Activated T-helper 2 cell treated with anti-CD3 and anti-CD28 coated beads, Interferon-gamma antibody, Interleukin-2, Interleukin-4, amounts not matched to agents 10 μg/mL and 5 μg/mL and 100 μg/mL, durations not matched to agents 14 hours and 24 hours and 36 hours (primary cell): ENCODE measurements at places on chromosomes 6 and 20. TPM values are rescaled to one million over a fixed set of nuclear protein-coding genes. Genes with fewer than 3 reads are reported as not detected.

Gene EMILIN3
- total RNA-seq: 0.07 TPM in 1 of 2 replicates, not detected in the other

Gene HLA-DRA
- total RNA-seq: 20.8 and 23.7 TPM in 2 replicates

Gene HLA-DMA
- total RNA-seq: 15.9 and 19.0 TPM in 2 replicates

Gene KIF13A
- total RNA-seq: 0.48 TPM in 1 of 2 replicates, not detected in the other

Gene ZNF76
- total RNA-seq: 37.5 and 39.8 TPM in 2 replicates

Gene DEF6
- total RNA-seq: 120 and 121 TPM in 2 replicates

Gene MMP24
- not detected in 2 replicates for total RNA-seq

Gene WFDC10B
- total RNA-seq: not detected in 2 replicates

Gene PDE10A
- total RNA-seq: 0.05 TPM in 1 of 2 replicates, not detected in the other
